ENCODE measurements at places on chromosomes 5 and 9.

- DNase-seq: no peak
Measured at GRCh38 chr5:169333518-169333917, 32.6 kb upstream of the SLIT3 start.

- DNase-seq: no peak
Measured at GRCh38 chr9:4886698-4887097, 94.0 kb downstream of the RCL1 start.

DNA sequence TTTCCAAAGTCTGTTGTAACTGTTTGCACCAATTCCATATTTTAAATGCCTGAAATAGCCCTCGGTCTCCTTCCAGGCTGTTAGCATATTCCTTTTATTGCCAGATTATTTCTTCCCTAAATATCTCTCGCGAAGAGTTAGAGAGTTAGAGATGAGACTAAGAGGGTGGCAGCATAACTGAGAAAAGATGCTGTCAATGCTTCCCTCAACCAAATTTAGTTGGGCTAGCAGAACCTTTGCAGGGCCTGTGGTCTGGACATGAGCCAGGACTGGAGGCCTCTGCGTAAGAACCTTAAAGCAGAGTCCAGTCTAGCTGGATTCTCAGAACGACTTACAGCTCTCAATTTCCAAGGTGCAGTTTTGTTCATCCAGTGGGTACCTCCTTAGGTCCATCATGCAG, 135.9 kb downstream of the GABRB2 start:
- DNase-seq: no peak

GRCh38 chr5:139605887-139606286, 42.3 kb upstream of the CXXC5 start:
- DNase-seq: peak; percentile 55

DNA sequence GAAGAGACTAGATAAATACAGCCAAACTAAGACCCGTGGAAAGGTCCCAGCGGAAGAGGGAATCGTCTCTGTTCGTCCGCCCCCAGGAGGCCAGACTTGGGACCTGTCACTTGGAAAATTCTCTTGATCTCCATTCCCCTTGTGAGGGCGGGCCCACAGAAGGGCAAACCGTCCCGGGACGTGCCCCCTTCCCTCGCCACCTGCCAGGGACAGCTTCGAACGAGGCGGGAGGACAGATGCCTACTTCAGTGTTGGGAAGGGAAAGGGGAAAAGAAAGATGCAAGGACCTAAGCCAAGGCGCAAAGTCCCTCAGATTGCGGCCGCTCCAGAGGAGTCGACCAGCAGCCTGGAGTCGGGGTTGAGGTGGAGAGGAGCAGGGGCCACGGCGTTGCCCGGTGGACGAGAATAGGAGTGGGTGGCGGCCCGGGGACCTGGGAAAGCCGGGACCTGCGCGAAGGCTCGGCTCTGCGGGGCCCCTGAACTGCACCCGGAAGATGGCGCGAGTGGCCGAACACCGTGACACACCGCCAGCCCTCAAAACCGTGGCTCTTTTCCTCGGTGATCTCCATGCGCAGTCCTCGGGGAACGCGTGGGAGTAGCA, 4.4 kb upstream of the EBF1 start:
- no peak for DNase-seq

- DNase-seq: peak; percentile 42
Measured at GRCh38 chr5:26121338-26121737, 917.0 kb downstream of the CDH9 start.

DNA sequence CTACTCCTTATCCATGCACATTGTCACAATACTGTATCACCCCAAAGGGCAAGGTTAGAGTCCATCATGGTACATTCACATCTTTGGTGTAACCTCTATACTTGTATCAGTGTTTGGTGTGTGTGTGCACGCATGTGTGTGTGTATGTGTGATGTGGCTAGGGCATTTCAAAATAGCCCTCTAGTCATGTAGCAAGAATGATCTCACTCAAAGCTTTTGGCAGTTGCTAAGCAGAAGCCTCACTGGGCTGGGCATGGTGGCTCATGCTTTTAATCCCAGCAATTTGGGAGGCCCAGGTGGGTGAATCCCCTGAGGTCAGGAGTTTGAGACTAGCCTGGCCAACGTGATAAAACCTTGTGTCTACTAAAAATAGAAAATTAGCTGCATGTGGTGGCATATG, 245.3 kb downstream of the ADGRV1 start:
- DNase-seq: no peak

GRCh38 chr5:68172314-68172713, 43.2 kb upstream of the PIK3R1 start:
- DNase-seq: no peak

- DNase-seq: no peak
Measured at GRCh38 chr9:135030566-135031226, 56.8 kb upstream of the OLFM1 start.

GRCh38 chr5:145680169-145680568, 155.0 kb downstream of the PRELID2 start:
- peak; percentile 26 for DNase-seq

GRCh38 chr9:21825637-21826036, 23.2 kb downstream of the MTAP start:
- no peak for DNase-seq

- no peak for DNase-seq
Measured at GRCh38 chr5:142295084-142295758, 29.6 kb downstream of the SPRY4 start.

DNA sequence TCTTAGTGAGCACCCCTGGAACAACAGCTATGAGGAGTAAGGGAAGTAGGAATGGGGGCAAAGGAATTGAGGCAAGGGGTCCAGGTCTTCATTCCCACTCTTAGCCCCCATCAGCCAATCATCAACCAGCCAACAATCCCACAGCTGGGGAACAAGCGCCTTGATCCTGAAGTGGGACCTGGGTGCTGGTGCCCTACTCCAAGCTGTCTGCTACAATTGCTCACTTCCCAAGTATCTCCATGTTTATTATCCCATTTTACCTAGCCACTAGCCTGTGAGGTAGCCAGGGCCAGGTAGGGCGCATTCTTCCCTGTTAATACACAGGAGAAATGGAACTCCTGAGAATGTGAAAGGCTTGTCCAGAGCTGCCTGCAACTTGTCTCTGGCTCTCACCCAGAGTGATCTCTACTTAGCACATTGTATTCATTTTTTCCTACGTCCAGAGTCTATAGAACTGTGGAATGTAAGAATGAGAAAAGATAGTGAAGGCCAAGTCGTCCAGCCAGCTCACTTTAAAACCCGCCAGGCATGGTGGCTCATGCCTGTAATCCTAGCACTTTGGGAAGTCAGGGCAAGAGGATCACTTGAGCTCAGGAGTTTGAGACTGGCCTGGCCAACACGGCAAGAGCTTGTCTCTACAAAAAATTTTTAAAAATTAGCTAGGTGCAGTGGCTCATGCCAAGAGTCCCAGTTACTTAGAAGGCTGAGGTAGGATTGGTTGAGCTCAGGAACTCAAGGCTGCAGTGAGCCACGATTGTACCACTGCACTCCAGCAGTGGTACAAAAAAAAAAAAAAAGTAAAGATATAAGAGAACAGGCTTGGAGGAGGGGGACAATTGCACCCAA, 6.2 kb upstream of the DNAJC18 start:
- no peak for DNase-seq

GRCh38 chr9:109745335-109746283, 34.4 kb upstream of the PALM2AKAP2 start:
- DNase-seq: no peak
